Stimulated activated CD4-positive, alpha-beta T cell treated with anti-CD3 and anti-CD28 coated beads, Interleukin-1b, Interleukin-23, amount 100 ng/mL, for 48 hours (primary cell): ENCODE measurements at places on chromosomes 1 and 21.

DNA sequence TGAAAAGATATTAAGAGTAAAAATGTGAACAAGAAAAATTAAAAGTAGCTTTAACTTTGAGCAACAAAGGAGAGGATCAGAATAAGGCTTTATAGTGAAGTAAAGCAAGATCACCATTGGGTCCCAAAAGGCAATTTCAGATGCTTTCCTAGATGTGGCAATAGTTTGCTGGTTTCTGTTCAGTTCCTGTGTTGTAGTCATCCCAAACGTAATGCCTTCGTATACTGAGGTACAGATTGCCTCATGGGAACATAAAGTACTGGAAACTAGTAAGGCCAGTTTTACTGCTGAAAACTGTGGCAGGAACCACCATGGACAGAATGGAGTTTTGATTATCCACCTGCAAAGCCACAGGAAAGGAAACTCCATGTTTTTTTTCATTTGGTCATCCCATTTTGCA is 283.5 kb upstream of the SGIP1 start:
- no peak for DNase-seq

GRCh38 chr1:170214117-170215032 is 68.6 kb downstream of the NTMT2 start:
- no peak for DNase-seq

- no peak for DNase-seq
Measured at GRCh38 chr1:203524152-203524551, 30.2 kb downstream of the OPTC start.

DNA sequence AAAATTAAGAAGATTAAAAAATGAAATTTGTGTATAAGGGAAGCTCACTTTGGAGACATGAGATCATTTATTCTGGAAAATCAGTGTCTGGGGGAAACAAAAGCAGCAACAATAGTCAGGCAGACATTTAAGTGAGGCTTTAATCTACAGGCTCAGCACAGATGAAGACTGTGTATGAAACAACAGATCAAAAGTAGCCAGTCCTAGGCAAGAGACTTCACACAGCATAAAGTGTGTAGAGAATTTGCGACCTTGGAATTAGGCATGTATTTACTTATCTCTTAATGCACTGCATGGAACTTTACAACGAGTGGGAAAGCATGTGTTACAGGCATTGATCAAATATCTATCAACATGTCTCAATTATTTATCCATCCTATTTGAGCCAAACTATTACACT is 1099.9 kb downstream of the PLA2G4A start:
- DNase-seq: no peak

- DNase-seq: no peak
Measured at GRCh38 chr1:228216371-228217320, 8.8 kb downstream of the OBSCN start.

DNA sequence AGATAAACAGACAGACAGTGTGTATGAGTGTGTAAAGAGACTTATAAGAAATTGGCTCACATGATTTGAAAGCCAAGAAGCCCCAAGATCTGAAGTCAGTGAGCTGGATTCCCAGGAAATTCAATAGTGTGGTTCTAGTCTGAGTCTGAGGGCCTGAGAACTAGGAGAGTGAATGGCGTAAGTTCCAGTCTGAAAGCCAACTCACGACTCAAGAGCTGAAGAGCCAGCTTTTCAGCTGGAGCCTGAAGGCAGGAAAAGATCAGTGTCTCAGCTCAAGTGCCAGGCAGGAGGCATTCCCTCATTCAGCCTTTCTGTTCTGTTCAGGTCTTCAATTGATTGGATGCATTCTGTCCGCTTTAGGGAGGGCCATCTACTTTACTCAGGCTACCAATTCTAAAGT is 257.2 kb downstream of the PLPP3 start:
- no peak for DNase-seq

- peak; percentile 88 for DNase-seq
Measured at GRCh38 chr1:45550401-45551351, at the start of gene AKR1A1. Gene AKR1A1, plus strand, starts transcription at chr1:45550826. Its CDS starts 10,969 bp downstream, at chr1:45561795.

- no peak for DNase-seq
Measured at GRCh38 chr1:208584167-208584755, 340.1 kb upstream of the PLXNA2 start.

- DNase-seq: no peak
Measured at GRCh38 chr1:226255380-226255779, 31.9 kb downstream of the MIXL1 start.

DNA sequence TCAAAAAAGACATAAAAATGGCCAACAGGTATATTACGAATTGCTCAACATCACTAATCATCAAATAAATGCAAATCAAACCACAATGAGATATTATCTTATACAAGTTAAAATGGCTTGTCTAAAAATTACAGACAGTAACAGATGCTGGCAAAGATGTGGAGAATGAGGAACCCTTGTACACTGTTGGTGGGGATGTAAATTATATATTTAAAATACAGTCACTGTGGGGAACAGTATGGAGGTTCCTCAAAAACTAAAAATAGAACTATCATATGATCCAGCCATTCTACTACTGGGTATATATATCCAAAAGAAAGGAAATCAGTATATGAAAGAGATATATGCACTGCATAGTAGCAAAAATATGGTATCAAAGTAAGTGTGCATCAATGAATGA is 1037.2 kb upstream of the B3GALT2 start:
- DNase-seq: no peak

- DNase-seq: no peak
Measured at GRCh38 chr1:19360016-19360415, 47.9 kb downstream of the SLC66A1 start.

DNA sequence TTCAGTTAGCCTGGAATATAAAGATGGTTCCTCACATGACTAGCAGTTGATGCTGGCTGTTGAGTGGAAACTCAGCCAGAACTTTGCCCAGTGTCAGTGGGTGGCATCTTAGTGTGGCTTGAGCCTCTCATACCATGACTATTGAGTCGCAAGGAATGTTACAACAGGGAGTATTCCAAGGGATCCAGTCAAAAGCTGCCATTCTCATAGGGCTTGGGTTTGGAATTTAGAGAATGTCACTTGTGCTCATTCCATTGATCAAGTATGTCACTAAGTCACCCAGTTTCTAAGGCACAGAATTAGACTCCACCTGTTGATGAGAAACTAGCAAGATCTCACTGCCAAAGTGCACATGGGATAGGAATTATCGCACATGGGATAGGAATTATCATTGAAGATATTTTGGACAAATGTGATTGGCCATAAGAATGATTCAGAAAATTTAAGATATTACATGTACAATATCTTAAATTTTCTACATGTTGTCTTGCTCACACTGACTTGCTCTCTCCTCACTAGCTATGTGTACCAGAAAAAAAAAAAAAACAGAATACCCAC is 1290.7 kb upstream of the ADGRL2 start:
- no peak for DNase-seq

GRCh38 chr1:156624814-156625435 is 5.7 kb downstream of the HAPLN2 start:
- DNase-seq: no peak

GRCh38 chr21:43287111-43287760 is 118.4 kb downstream of the CRYAA start:
- no peak for DNase-seq

DNA sequence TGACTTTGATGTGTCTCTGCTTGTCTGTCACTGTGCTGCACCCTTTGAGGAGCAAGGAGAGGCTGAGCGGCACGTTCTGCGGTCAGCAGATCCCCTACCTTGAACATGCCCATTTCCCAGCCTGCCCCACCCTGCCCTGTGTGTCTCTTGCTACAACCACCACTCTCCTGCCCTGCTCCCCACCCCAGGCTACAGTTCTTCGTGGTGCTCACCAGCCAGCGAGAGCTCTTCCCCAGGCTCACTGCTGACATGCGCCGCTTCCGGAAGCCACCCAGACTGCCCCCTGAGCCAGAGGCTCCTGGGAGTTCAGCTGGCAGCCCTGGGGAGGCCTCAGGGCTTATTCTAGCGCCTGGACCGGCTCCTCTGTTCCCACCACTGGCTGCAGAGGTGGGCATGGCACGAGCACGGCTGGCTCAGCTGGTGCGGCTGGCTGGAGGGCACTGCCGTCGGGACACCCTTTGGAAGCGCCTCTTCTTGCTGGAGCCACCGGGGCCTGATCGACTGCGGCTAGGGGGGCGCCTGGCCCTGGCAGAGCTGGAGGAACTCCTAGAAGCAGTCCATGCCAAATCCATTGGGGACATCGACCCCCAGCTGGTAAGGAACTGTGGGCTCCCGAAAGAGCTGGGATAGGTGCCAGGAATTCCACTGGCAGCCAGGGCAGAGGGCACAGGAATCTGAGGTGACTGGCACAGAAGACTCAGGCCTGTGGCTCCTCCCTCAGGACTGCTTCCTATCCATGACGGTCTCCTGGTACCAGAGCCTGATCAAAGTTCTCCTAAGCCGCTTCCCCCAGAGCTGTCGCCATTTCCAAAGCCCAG is 5.6 kb downstream of the HYI start:
- no peak for DNase-seq

DNA sequence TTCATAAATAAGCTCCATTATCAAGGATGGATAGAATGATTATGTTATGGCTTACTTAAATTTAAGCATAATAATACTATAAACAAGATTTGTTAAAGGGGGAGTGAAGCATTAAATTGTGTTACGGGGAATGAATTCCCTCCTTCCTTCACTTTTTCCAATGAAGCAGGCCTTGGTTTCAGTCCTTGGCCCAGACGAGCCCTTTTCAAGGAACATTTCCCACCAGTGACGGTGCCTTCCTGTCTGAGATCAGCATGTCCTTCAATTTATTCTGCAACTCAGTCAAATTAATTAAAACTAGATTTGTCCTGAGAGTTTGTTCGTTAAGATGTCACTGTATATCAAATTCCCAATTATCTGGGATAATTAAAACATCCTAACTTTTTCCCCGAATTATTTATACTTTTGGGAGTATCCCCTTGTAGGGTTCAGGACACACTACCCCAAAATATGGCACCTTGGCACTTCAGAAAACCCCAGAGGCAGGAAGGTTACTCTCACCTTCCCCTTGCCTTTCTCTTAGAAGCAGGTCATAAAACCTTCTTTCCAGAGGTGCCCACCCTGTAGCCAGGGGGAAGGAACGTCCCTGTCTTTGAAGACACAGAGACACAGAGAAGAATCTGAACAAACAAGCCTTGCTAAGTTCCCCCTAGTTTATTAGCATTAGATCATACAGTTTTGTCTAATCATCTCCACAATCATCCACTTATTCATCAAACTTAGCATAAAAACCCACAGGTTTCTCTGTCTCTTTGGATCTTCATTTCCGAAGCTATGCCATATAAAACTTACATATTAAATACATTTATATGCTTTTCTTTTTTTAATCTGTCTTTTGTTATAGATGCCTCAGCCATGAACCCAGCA is 86.2 kb upstream of the ARHGAP29 start:
- no peak for DNase-seq

- DNase-seq: no peak
Measured at GRCh38 chr1:222275729-222276465, 272.0 kb downstream of the HHIPL2 start.

GRCh38 chr1:16293538-16293937 is 56.6 kb upstream of the CPLANE2 start:
- DNase-seq: no peak

DNA sequence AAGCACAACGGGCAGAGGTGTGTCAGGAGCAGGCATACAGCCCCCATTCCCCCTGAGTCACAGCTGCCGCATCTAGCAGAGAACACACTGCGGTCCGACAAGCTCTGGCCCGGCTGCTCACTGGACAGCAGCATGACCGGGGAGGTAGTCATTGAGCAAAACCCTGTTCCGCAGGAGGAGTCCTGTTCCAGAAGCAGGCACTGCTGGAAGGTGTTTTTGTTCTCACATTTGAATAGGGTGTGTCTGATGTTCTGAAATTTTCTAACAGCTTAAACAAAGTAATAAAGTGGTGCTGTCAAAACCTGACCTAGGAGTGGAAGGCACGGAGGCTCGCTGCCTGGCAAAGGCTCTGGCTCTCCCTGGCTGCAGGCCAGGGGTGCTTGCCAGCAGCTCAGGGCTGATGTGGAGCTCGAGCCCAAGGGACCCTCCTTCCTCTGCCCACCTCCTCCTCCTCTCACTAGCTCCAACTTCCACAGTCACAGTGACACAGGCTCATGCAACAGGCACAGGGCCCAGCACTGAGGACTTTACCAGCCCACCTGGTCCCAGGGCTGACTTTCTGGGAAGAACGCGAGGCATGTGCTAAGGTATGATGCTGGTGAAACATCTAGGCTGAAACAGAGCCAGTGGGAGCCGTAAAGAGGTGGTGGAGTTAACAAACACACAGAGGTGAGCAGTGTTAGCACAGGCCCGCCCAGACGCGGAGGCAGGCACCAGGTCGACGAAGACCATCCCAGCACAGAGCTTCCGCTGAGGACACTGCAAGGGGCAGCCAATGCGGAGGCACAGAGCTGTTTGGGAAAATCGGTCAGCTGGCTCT is 118.6 kb upstream of the IFFO2 start:
- no peak for DNase-seq
